CD4-positive, alpha-beta T cell treated with Interleukin-21 for 1 hour (primary cell): ENCODE measurements at places on chromosomes 6 and 20.
A peak's percentile ranks its signal among the peaks of the same experiment; 100 is the strongest.

DNA sequence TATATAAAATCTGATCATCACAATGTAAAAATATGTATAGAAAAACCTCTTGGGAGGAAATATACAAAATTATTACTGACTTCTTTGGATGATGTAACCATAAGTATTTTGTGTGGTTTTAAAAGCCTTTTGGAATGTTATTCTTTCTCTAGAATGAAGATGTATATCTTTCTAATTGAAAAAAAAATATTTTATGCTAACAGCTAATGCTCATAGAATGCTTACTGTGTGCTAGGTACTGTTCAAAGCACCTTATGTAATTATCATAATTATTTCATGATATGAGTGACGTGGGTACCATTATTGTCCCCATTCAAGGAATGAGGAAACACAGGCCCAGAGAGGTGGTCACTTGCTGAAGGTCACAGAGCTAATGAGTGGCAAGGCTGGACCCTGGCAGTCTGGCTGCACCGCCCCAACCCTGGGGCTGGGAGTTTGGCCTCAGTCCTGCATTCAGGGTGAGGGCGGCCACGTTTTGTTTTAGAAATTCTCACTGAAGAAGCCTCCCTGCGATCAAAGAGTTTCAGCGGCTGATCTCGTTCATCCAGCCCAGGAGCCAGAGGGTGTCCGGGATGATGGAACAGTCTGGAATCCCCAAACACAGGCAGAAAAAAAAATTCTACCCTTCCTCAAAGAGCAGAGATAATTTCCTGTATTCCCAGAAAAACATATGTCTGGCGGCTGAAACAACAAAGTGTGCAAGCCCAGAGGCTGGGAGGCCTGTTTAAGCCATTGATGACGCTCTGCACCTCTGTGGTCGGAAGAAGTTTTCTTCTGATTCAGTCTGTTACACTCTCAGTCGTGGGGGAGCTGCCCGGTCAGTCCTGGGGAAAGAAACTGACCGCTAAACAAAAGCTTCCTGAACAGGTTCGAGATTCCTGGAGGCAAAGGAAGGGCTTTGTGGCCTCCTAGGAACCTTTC, 37.3 kb downstream of the TFEB start:
- no peak for DNase-seq

GRCh38 chr6:163711615-163712565, 297.4 kb downstream of the QKI start:
- peak; percentile 18 for DNase-seq

DNA sequence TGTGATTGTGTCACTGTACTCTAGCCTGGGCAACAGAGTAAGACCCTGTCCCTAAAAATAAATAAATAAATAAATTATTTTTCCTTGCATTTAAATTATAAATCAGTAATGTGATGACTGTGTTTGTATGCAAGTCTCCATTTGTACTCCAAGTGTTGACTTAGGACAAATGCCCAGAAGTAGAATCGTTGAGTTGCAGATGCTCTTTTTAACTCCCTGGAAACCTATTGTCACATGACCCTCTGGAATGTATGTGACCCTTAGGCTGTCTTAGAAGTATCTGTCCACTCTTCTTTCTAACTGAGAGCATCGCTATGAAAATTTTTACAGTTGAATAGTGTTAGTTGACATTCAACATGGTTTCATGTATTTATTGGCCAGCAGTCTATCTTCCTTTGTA, 18.8 kb downstream of the OR2A4 start:
- no peak for DNase-seq

- DNase-seq = no peak
Observed at GRCh38 chr6:44563397-44563796, 175.9 kb downstream of the CDC5L start.

GRCh38 chr6:76982476-76983199, 480.7 kb downstream of the HTR1B start:
- no peak for DNase-seq

GRCh38 chr6:86285876-86286275, 643.2 kb upstream of the SYNCRIP start:
- no peak for DNase-seq

- DNase-seq = no peak
Observed at GRCh38 chr6:134134654-134135053, 82.2 kb upstream of the SLC2A12 start.

DNA sequence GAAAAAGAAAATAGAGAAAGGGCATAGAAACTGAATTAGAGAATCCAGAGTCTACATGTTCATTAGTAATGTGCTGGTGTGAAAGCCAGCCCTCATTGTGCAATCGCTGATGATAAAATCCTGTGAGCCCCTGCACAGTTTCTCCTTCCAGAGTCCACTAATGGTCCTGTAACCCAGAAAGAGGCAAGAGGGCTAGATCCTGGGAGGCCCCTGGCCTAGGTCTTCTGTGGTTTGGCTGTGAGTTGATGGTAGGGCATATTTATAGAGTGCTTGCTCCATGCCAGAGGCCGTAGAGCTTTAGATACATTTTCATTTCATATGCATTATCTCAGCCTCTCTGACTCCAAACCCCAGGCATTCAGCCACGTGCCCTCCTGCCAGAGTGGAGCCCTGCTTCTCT, 94.9 kb upstream of the MTHFD1L start:
- no peak for DNase-seq

DNA sequence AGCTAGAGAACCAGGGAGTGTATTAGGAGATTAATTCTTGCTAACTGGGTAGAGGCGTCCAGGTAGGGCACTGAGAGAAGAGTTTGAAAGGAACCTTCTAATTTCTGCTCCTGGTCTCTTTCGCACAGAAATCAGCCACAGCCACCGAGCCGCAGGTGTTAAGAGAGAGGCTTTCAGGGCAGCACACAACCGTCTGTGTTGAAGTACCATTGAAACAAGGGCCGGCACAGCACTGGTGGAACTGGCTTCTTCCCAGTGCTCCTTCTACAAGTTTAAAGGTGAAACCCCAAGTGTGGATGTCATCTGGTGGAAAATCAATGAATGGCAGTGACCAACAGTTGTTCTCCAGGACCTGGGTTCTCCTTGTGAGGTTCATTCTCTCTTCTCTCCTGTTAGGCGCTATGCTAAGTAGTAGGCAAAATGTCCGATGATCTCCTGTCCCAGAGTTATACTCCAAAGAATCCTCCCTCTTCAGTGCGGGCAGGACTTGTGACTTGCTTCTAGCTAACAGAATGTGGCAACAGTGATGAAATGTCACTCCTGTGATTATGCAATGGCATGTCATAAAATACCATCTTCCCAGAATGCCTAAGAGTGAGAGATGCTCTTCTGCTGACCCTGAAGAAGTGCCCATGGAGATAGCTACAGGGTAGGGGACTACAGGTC, 15.0 kb upstream of the RIN2 start:
- DNase-seq = no peak

- DNase-seq = no peak
Observed at GRCh38 chr6:30767158-30767943, 23.0 kb upstream of the IER3 start.

- DNase-seq = no peak
Observed at GRCh38 chr20:13567663-13568062, 71.1 kb downstream of the TASP1 start.

GRCh38 chr6:15614277-15614676, 48.6 kb downstream of the DTNBP1 start:
- DNase-seq = no peak

GRCh38 chr6:111817451-111818120, 55.7 kb downstream of the FYN start:
- no peak for DNase-seq

- DNase-seq = no peak
Observed at GRCh38 chr6:140082867-140083297, 708.4 kb upstream of the CITED2 start.

- no peak for DNase-seq
Observed at GRCh38 chr6:108968325-108969316, 120.4 kb downstream of the ARMC2 start.

DNA sequence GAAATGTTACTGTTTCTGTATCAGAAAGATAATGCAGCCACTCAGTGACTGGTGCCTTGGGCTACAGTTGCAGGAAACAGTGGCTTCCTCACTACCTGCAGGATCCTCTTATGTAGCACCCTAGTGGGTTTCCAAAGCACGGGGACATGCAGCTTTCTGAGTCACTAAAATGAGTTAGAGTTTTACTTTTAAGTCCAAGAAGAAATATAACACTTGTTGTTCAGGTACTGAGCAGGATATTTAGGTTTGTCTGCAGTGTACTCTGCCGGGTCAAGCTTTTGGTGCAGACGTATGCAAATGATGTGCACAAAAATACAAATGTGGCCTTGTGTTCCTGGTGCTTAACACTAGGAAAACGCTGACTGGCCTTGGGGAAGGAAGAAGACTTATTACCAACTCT, 22.0 kb downstream of the ACSS1 start:
- DNase-seq = no peak

- DNase-seq = no peak
Observed at GRCh38 chr6:82687855-82688254, 324.2 kb downstream of the TPBG start.
